ENCODE measurements at places on chromosomes 7 and 10.

DNA sequence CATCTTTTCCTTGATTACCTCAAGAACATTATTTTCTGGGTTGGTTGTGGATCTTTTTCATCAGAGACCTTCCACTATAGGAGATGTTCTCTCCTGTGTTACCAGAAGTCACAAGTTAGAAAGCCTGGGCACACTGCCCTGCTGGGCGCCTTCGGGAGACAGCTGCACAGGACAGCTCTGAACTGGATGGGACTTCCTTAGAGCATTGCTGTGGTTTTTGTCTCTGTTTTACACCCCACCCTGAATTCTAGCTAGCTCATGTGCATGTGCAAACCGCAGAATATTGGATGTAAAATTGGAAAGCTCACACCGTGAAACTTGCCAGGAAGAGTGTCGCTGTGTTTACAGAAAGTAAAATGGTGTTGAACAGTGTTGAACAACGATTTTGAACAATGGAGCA, 54.4 kb upstream of the SEC61G start:
- DNase-seq: no peak

DNA sequence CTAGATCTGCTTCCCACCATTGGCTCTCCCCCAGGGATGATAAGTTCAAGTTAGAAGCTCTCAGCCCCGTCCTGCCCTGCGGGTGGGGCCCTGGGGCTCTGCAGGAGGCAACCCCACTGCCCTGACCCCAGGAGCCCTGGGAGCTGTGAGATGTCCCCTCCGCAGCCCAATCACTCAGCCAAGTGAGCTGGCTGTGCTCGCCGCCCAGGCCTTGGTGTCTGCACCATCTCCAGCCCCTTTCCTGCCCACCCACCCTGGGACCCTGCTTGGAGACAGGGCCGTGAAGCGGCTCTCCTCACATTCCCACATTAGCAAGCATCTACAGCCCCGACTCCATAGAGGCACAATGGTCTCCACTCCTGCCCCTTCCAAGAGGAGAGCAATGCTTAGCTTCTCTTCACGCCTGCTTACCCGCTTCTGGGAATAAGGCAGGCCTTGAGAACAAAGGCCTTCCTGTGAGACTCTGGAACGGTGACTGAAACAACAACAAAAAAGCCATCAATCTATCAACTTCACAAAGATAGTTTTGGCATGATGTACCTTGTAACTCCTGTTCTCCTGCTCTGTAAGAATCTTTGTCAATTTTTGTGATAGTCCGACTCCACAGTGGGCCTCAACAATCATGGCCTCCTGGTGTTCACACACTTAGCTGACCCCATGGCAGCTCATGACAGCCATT, 67.7 kb downstream of the FOXL3 start:
- no peak for DNase-seq

DNA sequence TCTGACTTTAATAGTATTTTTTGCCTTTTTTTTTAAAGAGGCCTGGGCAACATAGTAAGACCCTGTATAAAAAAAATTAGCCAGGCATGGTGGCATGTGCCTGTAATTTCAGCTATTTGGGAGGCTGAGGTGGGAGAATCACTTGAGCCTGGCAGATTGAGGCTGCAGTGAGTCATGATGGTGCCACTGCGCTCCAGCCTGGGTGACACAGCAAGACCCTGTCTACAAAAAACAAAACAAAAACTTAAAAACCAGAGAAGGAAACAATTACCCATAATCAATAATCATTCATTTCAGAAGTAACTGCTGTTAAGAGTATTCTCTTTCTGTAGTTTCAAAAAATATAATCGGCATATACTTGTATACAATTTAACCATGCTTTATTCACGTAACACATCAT, 28.0 kb downstream of the VPS26A start:
- no peak for DNase-seq

DNA sequence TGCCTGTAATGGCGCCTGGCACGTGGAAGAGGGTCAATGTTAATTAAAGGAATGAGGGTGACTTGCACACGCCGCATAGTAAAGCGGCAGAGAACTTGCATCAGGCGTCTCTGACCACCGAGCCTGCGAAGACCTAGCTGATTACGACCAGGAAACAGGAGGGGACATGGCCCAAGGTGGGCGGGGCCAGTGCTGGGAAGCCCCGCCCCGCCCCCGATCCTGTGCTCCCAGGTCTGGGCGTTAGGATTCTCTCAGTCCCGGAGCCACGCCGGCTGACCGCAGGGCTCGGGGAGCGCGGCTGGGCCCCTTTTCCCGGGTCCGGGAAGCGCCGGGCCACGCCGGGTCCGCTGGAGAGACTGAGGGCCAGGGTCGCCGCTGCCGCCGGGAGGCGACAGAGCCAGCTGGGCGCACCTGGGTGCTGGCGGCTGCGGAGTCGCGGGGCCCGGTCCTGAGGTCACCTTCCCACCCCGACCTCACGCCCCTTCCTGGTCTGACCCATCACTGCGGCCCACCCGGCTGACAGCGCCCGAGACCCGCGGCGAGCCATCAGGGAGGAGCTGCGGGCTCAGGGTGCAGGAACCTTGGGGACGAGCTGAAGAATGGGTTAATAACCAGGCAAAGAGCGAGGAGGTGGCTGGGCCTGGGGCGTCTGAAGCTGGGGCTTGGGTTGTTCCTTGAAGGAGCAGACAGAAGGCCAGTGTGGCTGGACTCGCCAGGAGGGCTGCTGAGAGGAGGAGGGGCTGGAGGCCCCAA, 23.0 kb upstream of the GRID1 start:
- DNase-seq: no peak

DNA sequence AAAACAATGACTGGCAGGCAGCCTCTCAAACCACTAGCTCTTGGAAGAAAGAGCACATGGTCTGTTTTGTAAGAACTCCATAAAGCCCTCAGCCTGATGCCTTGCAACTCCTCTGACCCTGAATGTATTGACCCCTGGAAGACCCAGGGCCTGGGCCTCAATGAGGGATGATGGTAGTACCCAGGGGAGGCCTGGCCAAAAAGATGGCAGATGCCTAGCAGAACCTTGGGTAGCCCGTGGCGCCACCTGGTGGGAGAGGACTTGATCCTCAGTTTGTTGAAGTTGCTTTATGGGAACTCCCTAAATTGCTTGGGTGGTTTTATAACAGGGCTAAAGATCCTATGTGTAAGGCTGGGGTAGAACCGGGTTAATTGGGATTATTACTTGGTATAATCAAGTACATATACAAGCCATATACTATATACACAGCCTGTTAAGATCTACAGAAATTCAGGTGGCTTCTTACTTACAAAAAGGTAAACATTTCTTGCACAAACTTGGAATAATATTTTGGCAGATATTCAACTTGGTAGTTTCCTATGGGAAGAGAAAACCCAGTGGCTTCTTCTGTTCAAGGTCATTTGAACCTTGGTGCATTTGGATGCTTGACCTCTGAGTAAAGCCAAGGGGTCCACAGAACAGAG, 95.8 kb upstream of the CACUL1 start:
- peak; percentile 41 for DNase-seq

Data from NCI-H1694 treated with DMSO at 0.1 percent for 48 hours (cell line).